ENCODE measurements at places on chromosomes 16 and 17.

GRCh38 chr17:7260651-7261378, 1.5 kb downstream of the CLDN7 start:
- DNase-seq = peak; percentile 89

DNA sequence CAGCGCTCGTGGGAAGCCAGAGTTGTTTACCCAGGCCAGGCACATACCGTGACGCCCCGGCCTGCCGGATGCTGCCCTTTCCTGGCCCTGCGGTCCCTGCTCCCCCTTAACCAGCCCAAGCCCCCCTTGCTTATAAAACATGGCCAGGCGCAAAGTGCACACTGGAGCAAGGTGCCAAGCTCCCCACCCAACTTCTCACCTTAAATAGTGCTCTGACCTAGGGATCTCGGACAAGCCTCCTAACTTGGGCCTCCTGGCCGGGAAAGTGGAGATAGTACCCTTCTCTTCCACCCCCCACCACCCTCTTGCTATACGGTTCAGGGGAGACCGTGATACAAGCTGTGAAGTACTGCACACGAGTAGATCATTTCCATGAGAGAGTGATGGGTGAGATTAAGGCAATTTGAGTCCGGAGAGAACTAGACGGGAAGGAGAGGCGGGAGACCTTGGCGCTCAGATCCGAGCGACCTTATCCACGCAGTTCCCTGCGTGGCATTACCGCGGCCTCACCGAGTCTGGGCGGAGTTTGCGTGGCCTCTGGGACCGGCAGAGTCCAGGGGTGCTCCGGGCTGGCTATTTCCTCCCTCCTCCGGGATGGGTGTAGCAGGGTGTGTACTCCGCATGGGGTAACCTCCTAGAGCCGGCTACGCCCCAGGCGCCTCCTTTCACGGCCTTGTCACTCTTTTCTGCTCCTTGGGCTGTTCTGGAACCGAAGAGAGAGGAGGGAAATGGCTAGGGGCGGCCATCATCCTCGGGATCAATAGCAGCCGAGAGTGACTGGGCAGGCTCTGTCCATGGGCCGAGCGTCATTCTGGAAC, 4.4 kb upstream of the LHX1 start:
- DNase-seq = no peak

DNA sequence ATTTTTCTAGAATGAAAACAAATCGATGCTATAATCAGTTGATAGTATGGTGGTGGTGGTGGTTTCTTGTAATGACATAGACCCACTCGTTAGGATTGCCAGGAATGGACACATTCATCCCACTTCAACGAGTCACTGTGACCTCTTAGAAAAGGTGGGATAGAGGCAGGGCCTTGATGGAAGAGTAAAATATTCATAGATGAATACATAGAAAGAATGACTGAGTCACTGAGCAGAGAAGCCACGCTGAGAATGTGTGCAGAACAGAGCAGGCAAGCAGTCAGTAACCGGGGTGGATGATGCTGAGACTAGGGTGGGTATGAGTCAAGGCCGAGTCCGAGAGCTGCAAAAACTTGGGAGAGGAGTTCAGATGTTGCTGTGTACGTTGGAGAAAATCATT, 129.9 kb downstream of the PITPNC1 start:
- DNase-seq = no peak

DNA sequence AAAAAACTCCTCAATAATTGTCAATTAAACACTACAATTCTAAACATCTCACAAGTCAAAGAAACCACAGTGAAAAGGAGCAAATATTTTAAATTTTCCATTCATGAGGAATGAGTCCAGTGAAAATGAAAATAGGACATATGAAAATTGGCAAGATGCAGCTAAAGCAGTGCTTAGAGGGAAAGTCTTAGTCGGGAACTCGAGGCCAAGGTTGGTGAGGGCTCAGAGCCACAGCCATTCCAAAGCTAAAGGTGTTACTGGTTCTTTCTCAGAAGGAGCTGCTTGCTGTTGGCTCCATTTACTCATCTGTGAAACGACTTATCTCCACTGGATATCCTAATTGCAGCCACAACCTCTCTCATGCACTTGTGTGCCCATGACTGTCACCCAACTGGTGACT, 6.5 kb downstream of the SLC38A8 start:
- no peak for DNase-seq

DNA sequence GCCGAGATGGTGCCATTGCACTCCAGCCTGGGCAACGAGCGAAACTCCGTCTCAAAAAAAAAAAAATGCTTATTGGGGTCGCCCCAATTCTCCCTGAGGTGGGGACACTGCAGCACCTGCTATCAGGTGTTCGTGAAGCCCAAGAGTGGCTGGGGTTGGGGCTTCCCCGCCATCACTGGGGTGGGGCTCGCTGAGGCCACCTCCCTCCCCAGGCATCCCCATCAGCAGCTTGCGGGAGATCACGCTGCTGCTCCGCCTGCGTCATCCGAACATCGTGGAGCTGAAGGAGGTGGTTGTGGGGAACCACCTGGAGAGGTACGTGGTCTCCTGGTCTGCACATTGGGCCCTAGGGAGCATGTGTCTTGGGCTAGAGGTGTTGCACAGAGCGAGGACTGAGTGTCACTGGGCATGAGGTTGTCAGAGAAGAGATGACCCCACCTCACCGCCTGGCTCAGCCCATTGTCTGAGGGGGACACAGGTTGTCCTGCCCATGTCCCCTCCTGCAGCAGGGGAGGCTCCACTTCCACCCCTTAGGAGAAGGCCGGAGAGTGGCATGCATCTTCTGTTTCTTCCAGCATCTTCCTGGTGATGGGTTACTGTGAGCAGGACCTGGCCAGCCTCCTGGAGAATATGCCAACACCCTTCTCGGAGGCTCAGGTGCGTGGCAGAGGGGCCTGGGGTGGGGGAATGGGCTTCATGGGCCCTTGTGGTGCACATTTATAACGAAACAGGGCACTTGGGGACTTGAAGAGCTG, 4.9 kb downstream of the CDK10 start:
- DNase-seq = no peak

GRCh38 chr16:10972108-10972818, 27.9 kb downstream of the CLEC16A start:
- no peak for DNase-seq

- no peak for DNase-seq
These were observed 48.9 kb downstream of the MRM1 start for GRCh38 chr17:36650096-36650775.

DNA sequence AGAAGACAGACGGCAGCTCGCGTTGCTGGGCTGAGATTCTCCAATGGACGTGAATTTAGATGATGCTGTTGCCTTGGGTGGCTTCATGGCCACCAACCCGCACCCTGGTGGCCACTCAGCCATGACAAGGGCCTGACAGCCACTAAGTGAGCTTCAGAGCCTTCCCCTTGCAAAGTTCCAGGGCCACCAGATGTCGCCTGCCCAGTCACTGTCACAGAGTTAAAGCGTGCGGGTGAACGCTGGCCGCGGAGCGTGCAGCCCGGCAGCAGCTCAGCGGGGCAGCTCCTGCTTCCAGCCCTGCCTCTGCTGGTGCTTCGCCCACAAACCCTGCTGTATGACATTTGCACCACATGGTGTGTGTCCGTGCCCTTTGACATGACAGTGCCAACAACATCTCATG, 13.3 kb upstream of the KREMEN2 start:
- DNase-seq = no peak

DNA sequence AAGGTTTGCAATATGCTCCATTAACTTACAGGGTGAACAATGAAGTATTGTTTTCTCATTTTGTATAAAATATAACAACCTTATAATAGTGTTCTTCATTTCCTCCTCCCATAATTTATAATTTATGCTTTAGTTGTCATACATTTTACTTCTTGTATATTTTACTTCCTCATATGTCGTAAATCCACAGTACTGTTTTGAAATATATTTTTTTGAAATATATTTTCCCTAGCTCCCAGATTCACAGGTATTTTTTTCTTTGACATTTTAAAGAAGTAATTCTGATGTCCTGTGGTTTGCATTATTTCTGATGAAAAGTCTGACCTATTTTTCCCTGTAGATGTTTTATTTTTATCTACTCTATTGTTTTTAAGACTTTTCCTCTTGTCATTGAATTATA, 52.7 kb downstream of the VMP1 start:
- no peak for DNase-seq

GRCh38 chr17:55340176-55340575, 75.4 kb downstream of the HLF start:
- no peak for DNase-seq

DNA sequence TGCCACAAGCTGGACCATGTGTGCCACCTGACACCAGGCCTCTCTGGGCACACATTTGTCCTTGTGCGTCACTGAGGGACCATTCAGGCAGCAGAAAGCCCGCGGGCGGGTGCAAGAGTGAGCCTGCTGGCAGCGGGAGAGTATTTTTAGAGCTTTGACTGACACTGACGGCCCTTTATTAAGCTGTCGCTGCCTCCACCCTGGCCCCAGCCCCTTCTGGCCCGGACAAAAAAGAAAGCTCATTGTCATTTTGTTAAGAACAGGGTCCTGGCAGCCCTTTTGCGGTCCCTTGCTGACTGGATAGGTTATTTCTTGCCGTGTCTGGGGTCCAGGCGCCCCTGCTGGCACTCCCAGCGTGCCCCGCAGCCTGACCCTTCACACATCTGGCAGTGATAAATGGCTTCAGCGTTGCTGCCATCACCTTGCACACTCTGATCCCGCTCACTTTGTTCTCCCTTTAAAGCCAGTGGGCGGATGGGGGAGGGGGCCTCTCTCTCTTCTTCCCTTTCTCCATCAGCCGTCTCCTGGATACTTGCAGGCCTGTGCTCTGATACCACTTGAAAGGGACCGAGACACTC, 78.4 kb upstream of the NKD1 start:
- DNase-seq = no peak

GRCh38 chr17:52537421-52537820, 378.9 kb upstream of the CA10 start:
- no peak for DNase-seq

GRCh38 chr16:54070789-54071343, 215.7 kb downstream of the IRX3 start:
- DNase-seq = no peak

GRCh38 chr17:1868090-1868489, 38.3 kb downstream of the RPA1 start:
- DNase-seq = no peak

- no peak for DNase-seq
These were observed 19.2 kb upstream of the CACNG4 start for GRCh38 chr17:66945147-66945835.

DNA sequence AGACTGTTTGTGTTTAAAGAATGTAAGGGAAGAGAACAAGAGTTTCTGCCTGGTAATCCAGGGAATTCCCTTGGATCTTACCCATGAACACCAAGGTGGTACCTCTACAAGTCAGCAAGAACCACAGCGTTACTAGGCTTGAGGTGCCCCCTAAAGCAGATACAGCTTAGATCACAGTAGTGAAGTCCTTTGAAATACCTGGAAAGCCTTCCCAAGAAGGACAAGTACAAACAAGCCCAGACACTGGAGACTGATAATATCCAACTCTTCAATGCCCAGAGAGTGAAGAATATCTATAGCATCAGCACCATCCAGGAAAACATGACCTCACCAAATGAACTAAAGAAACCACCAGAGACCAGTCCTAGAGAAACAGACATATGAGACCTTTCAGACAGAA, 3.8 kb upstream of the APPBP2 start:
- DNase-seq = no peak

- no peak for DNase-seq
These were observed 126.5 kb downstream of the WWOX start for GRCh38 chr16:78225919-78226318.

- no peak for DNase-seq
These were observed 13.6 kb downstream of the MRM1 start for GRCh38 chr17:36614933-36615332.

- no peak for DNase-seq
These were observed 1.4 kb downstream of the SYNGR3 start for GRCh38 chr16:1991135-1991551.

DNA sequence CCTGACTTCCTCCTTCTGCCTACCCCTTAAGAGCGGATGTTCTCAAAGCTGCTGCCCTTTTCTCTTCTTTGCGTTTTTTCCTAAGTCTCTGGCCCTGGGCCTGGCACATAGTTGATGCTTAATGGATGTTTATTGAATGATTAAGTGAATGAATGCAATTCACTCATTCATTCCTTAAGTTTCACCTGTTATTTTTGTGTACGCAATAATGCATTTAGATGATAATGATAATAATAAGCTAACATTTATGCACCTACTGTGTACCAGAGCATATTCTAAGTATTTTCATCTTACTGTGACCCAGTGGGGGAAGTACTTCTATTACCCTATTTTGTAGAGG, 4.4 kb downstream of the CCL5 start:
- DNase-seq = no peak

GRCh38 chr17:74770498-74771318, 5.4 kb downstream of the NAT9 start:
- DNase-seq = peak; percentile 78

DNA sequence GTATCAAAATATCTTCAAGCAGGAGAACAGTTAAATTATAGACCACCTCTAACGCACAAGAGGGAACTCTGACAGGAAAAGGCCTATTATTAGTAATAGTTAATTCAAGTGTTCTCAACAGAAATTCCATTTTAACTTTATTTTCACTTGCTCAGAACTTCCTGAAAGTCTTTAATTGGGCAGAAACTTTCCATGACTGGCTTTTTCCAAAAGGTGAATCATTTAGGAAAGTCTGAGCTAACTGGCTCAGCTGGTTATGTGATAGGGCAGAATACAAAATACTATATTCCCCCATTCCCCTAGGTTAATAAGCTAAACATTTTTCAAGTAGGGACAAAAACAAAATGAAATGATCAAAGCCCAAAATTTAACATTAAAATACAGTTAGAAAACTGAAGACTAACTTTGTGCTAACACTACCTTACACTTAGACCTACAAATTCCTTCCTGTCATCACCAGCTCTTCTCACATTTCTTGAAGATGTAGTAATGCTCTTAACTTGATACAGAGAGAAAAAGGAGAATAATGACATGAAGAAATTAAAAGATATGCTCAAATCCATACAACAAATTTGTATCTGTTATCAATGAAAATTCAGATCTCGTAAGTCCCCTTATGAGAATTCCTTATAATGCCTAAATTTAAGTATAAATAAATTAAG, 31.0 kb downstream of the CFDP1 start:
- no peak for DNase-seq

GRCh38 chr16:73205153-73205886, 157.4 kb upstream of the ZFHX3 start:
- DNase-seq = no peak

DNA sequence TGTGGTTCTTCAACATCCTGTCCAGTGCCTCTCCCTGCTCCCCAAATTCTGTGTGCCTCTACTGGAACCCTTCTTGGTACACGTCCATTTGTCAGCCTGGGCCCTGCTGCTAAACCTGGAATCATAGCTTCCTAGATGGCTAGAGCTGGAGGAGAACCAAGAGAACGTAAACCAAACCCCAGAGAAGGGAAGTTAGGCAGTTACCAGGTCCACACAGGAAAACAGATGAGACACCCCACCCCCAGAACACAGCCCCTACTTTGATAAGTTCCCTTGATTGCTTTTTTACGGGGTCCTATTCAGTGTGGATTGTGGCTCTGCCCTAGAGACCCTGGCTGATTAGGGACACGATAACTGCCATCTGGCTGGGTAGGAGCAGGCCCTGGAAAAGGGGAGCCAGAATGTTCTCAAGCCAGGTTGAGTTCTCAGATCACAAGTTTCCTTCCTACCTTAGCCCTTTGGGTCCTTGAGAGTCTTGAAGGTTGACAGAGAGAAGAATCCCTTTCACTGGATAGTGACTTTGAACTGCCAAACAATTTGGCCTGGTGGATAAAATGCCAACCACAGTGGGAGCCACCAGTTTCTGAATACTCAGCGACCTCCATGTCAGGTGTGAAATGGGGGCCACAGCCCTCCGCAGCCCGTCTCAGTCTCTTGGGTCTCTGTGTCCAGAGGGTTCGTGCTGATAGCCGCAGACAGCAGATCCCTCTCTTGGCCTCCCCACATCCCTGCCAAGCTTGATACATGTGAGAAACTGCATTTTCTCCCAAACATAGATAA, 7.9 kb downstream of the TBX4 start:
- DNase-seq = no peak

Measured in WTC11 (cell line).